Kidney capillary endothelial cell (primary cell): ENCODE measurements at places on chromosomes 6 and 20.

DNA sequence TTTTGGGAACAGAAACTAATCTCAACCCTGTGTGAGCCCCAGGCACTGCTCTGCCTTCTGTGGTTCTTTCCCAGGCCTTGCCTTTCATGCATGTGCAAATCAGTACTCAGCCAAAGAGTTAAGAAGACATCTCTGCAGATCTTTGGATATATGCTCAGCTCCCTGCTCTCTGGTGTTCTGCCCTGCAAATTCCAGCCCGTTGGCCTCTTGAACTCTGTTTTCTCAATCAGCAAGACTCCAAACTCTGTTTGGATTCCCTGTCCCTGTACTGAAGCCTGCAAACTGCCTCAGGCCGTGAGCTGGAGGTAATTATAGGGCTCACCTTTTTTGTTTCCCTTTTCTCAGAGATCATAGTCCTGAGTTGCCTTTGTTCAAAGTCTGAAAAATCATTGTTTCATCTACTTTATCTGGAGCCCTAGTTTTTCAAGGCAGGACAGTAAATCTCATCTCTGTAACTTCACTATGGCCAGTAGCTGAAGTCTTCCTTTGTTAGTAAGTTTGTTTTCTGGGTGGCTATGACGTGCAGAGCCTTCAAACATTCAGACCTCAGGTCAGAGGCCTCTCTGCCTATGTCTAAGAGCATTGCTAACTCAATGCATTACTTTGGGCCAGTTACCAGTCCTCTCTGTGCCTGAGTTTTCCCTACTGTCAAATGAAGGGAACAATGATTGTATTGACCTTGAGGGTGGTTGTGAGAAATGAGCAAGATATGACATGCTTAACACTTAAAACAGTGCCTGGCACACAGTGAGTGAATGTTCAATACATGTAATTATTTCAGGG is 15.9 kb upstream of the MDFI start:
- DNase-seq, result no peak

DNA sequence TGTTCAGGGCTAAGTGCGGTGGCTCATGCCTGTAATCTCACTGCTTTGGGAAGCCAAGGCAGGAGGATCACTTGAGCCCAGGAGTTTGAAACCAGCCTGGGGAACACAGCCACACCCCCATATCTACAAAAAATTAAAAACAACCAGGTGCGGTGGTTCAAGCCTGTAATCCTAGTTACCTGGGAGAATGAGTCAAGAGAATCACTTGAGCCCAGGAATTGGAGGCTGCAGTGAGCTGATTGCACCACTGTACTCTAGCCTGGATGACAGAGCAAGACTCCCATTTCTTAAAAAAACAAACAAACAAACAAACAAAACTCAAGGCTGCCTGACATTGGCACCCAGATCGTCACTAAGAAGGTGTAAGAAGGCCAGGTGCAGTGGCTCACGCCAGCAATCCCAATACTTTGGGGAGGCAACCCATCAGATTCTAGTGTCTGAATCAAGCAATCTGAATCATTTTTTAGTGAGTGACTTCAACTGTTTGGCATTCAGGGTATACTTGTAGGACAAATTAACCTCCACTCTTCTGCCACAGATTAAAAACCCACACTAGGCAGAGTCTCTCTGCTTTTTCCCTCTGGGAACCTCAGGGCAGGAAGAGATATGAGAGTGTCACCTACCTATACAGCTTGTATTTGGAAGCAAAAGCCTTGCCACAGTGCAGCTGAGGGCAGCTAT is 6.1 kb downstream of the PLAGL2 start:
- no peak for DNase-seq

GRCh38 chr20:25237610-25238318 is 10.1 kb upstream of the PYGB start:
- peak; percentile 98 for DNase-seq

DNA sequence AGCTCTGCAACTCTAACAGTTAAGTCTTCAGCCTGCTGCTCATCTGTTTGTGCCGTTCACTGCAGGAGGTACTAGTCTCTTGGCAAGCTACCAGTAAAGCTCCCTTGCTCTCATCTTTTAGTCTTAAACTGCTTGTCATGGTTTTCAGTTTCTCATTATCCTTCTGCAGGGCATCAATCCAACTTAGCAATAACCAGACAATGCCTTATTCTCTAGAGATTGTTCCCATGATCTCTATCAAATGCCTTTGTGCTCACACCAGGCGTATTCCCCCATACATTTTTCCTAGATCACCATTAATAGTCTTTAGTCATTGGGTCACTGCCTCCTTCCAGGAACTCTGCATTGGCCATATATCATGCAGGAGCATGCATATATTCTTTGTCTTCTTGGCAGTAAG is 171.3 kb downstream of the GRM1 start:
- no peak for DNase-seq

- DNase-seq, result no peak
These were observed 50.7 kb downstream of the RNASET2 start for GRCh38 chr6:166905505-166906134.

- peak; percentile 42 for DNase-seq
These were observed 2.5 kb upstream of the NAA20 start for GRCh38 chr20:20014659-20015058.

- no peak for DNase-seq
These were observed 63.0 kb downstream of the GPR6 start for GRCh38 chr6:110041126-110041525.

- DNase-seq, result peak; percentile 21
These were observed 554.1 kb downstream of the PRKN start for GRCh38 chr6:162173466-162173865.

DNA sequence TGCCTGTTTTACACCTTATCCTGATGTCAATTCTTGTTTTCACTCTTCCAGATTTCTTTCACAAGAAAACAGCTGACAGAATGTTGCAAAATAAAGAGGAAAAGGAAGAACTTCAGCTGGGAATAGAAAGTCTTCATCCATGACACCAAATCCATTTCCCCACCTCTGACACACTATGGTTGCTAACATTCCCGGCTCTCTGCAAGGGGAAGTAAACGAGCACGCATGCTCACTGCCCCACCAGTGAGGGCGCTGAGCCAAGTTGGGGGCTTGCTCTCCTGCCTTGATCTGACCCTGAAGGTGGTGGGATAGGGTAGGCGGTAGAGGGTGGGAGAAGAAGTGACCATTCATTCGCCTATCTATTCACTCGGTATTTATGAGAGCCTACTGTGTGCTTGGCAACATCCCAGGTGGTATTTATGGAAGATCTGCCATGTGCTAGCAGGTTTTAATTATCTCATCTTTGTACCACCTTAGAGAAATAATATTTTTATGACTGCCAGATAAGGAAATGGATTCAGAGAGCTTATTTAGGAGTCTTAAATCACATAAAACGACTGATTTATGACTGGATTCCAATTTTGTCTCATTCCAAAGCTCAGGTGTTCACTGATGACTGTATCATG is 206.2 kb downstream of the FOXC1 start:
- no peak for DNase-seq

- no peak for DNase-seq
These were observed 39.7 kb downstream of the BFSP1 start for GRCh38 chr20:17491488-17491887.

DNA sequence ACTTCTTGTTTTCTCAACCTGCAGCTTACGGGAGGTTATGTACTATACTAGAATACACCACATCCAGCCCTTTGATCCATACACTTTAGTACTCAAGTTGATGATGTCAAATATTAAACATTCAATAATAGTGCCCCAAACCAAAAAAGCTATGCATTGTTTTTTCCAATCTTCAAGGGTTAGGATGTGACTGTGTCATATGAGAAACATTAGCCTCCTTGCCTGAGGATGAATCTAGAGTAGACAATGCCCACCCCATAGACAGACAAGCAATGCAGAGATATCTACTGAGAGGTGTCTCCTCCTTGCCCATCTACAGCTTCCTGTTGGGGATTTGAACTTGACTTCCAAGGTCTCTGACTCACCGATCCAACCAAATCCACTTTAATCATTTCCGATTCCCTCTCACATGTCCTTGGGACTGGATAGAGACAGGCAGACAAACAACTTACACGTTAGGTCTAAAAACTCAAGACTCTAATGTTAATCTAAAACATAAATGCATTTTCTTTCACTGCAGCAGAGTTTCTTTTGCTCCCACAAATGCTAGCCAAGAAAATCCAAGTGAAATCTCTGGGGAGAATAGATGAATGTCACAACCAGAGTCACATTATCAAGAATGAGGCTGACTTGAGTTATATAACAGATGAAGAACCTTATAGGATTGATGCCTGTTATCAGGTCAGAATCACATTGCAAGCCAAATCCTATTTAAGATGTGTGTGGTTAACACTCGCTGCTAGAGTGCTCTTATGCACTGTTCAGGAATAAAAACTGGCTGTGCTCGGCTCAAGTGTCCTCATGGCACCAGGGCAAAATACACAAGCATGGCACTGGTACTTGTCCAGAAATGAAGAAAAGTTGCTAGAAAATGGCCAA is 75.5 kb upstream of the TNFAIP3 start:
- DNase-seq, result no peak

DNA sequence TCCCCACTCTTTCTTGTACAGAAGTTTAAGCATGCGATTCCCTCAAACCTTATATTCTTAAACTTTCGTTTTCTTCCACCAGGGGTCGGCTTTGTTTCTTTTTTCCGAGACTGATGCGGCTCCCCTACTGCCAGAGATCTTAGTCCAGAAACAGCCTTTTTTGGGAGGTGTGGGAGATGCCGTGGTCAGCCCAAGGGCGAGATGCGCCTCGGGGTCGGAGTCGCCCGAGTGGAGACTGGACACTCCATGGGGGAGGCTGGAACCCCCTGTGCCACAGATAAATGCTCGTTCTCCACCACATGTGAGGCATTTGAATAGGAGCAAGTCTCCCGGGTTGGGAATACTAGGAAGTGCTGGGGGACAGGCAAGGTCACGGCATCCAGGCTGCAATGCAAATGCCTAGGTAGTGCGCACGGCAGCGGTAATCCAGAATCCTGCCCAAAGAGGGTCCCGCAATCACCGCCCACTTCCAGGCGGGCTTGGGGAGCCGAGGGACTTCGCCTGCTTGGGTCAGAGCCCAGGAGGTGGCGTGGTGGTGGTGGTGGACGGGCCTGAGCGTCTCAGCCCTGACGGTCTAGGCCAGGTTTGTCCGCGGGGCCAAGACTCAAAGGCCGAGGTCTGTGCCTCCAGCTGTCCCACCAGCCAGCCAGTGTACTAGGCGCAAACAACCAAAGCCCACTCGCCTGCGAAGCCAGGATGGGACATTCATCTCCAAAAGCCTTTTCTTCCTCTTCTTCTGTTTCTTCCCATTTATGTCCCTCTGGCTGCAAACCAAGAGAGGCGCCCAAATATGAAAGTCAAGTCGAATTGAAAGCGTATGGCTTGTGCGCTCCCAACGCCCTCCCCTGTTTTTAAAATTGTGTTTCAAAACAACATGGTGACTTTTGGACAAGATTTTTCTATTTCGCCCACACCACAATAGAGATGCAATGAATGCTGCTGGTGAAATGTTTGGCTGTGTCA is 39.3 kb upstream of the OSTM1 start:
- peak; percentile 50 for DNase-seq

GRCh38 chr20:2237059-2237458 is 58.7 kb upstream of the TGM3 start:
- DNase-seq, result no peak

- no peak for DNase-seq
These were observed 39.0 kb upstream of the ASCC3 start for GRCh38 chr6:100920028-100920605.

DNA sequence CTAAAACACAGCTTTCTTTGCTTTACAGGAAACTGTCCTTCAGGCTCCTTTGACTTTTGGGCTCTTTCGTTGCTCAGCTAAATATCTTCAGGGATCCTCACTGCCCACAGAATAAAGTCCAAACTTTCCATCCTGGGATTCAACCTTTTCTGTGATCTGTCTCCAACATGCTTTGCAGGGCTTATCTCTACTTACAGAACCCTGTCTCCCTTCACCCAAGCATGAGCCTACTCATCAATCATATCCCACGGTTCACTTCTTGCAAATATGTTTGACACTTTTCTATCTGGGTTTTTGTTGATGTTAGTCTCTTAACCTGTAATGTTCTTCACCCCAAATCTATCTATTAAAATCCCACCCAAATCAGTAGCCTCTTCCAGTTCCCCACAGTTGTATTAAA is 327.3 kb upstream of the RNF24 start:
- DNase-seq, result no peak
